Right renal pelvis (tissue), 4 donors: ENCODE measurements at places on chromosomes 5 and 9. TPM values are rescaled to one million over a fixed set of nuclear protein-coding genes. Genes with fewer than 3 reads are reported as not detected.

DNA sequence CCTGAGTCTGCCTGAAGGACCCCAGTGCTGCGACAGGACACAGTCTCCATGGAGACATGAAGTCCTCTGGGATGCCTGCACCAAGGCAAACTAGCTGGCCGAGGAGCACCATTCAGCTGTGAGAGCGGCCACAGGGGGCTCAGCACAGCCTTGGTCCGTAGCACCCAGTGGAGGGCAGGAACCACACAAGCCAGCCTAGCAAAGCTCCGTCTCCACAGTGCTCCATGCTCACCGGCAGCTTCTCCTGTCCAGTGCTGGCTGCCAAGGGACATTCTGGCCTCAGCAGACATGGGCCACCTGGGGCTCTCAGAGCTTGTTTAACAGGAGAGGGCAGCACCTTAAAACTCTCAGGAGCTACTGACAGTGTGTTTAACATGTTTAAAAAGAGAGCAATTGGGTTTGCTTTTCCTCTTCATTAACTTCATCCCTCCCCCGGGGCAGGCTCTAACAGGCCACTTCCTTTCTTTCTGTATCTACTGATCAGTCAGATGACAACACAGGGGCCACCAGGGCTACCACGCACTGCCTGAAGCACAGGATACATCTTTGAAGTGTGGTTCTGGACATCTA, 57.0 kb downstream of the SECISBP2 start:
- DNase-seq: peak; percentile 28

PTGS1 gene
- polyA plus RNA-seq: 8.6 TPM

GRCh38 chr5:135456238-135457099, 4.3 kb upstream of the TIFAB start:
- DNase-seq: no peak

CDC20B gene
- polyA plus RNA-seq: 0.94 TPM

GRCh38 chr5:169701910-169702451, 64.9 kb downstream of the DOCK2 start:
- no peak for DNase-seq

GRCh38 chr9:132059361-132059760, 20.3 kb downstream of the MED27 start:
- no peak for DNase-seq

- no peak for DNase-seq
Measured at GRCh38 chr9:126412905-126413304, 86.3 kb downstream of the MVB12B start.

DNA sequence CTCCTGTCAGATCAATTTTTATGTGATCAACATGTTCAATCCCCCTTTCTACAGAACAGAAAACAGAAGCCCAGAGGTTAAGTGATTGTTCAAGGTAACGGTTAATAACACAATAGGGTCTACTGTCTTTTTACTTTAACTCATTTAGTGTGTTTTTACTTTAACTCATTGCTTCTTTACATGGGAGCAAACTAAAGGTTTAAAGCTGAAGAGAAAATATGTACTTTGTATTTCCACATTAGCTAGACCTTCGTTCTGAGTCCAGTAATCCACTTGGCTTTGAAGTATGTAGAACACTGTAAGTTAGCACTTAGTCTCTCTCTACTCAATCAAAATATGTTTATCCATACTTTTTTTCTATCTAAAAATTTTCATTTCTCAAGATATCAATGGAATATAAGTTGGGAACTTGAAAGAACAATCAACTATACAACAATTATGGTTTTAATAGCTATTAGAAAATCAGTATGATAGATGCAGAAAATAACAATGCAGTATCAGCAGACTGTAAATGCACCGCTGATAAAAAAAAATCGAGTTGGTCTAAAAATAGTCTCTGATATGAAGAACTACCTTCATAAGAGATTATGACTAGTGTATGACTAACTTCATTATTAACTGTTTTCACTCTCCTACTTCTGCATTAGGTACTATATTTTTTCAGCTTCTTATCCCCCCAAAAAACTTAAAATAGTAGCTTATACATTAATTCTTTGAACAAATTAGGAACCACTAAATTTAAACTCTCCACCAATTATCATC, 20.6 kb downstream of the PGGT1B start:
- DNase-seq: no peak

DNA sequence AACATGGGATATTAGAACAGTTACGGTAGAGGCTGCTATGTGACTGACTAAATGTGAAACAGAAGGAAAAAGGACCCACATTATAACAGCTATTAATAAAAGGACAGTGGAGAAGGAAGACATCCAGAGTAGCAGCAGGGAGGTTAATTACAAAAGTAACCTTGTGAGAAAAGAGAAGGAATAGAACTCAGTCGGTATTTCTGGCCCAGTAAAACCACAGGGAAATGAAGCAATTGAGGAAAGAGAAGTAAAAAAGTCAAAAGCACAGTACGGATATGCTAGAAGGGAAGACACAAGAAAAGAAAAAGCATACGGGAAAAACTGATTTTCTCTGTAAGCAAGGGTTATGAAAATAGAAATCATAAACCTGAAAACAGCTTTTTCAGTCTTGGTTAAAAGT, 164.7 kb downstream of the RFX3 start:
- DNase-seq: no peak
